ENCODE measurements at places on chromosomes 12 and 14.

- DNase-seq: no peak
These were observed 495.3 kb downstream of the NELL2 start for GRCh38 chr12:44380861-44381260.

GRCh38 chr12:30019366-30020140 lies 235.8 kb upstream of the TMTC1 start:
- DNase-seq: no peak

GRCh38 chr12:121038861-121039668 lies at the start of gene OASL:
OASL (minus strand) TSS chr12:121039246; CDS start chr12:121038971, 275 bp downstream.
- no peak for DNase-seq

DNA sequence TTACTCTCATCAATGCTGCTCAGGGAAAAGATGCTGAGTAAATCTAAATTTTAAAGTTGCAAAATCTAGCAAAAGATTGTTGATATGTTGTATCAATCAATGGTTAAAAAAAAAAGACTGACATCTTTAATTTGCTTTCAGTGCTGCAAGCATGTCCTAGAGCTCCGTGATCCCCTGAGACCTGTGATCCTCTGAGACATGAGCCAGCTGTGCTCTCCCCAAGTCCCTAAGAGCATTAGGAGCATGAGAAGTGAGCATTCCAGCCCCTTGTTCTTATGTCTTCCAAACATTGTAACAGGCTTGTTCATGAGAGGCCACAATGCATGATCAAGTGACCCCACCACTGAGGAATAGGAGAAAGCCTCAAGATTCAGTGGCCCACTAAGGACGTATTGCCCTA lies 116.6 kb downstream of the DAD1 start:
- no peak for DNase-seq

DNA sequence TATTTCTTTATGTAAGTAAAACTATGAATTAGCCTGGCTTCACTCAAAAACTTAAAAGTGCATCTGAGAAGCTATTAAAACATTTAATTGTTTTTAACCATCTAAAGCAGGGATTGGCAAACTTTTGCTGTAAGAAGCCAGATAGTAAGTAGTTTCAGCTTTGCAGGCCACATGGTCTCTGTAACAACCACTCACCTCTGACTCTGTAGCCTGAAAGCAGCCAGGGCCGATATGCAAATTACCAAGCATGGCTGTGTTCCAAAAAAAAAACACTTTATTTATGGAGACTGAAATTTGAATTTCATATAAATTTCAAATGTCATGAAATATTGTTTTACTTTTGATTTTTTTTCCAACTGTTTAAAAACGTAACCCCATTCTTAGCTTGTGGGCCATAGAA lies 95.3 kb downstream of the CIT start:
- DNase-seq: no peak

DNA sequence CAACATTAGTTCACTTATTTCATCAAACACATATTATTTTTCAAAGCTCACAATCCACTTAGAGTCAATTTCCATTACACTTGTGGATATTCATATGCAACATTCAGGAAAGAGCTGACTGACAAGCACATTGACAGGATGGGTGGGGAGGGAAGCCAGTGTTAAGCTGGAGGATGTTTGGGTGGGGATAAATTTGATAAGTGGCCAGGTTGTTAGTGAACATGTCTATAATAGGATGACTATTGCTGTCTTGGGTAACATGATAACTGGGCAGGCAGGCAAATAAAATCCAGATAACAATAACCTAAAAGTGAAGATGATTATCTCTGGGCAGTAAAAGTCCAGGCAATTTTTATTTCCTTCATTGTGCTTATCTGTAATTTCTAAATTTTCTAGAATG lies 73.8 kb upstream of the OSBPL8 start:
- DNase-seq: no peak

DNA sequence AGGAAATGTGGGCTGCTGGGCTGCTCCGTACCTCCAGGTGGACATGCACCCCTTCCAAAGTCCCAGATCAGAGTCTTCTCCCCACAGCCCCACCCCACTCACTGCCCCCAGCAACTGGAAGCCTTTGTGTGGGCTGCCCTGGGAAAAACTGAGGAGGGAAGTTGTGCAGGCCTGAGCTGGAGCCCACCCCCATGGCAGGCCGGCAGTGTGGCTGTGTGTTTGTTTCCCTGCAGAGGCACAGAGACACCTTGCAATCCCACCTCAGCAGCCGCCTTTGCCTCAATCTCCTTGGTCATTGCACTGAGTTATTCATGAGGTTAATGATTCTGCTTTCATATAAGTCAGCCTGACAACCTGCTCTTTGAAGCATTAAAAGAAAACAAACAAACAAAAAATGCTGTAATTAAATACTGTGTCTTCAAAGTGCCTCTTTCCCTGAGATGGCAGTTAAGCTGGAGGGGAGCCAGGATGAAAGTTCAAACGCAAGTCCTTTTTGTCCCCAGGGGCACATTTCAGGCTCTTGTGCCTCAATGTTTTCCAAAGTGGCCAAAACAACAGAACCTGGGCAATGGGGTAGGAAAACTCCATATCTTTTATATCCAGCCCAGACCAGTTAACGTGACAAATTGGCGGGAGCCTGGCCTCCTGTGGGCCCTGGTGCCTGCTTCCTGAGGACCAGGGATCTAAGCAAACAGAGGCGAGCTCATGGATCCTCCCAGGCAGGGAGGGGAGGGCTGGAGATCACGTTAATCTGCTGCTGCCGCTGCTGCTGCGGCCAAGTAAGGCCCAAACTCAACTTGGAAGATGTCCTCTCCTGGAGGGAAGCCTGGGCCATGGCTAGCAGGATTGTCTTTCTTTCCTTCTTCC lies 51.9 kb upstream of the TSPAN11 start:
- no peak for DNase-seq

DNA sequence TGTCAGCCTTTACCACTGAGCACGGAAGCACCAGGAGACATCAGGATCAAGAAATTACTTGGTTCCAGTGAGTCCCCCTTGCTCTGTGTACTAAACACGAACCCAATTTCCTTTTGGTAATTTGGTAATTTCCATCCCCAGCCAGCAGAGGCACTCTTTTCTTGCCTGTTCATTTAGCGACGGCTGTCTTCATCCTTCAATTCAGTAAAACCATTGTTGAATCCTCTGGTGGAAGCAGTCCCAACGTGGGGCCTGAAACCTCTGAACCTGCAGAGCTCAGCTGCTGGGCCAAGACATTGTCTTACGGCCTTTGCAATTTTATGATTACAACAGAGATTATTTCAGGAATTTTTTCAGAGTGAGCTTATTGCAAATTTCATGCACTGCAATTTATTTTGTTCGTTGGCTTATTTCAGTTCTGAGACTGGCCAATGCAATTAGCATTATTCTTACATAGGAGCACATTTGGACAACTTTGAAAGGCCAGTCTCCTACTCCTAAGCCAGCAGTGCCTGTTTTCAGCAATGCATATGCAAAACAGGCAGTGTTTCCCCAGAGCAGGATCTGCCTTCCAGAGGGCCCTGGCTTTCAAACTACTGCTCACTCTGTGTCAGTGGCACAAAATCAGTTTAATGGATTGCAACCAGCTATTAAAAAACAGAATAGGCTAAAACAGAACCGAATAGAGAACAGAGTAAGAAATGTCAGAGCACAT lies 372.9 kb upstream of the TMEM132C start:
- DNase-seq: no peak

GRCh38 chr14:73243748-73244147 lies 6.4 kb downstream of the PAPLN start:
- DNase-seq: no peak

GRCh38 chr14:54138354-54139038 lies 181.9 kb upstream of the BMP4 start:
- no peak for DNase-seq

DNA sequence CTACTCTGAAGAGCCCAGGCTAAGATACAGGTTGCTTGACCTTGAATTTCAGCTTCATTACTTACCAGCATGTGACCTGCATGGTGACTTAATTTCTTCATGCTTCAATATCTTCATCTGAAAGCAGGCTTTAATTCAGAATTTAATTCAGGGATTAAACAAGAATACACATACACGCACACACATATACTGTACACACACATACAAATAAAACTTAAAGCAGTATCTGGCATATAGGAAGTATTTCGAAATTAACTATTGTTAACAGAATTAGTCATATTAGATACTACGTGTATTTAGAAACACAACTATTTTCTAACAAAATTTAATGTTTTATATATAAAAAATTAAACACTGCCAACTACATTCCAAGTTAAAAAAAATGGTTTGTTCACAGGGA lies 640.3 kb downstream of the SLC6A15 start:
- DNase-seq: no peak

- no peak for DNase-seq
These were observed 794 bp downstream of the HOXC13 start for GRCh38 chr12:53939141-53940108.

DNA sequence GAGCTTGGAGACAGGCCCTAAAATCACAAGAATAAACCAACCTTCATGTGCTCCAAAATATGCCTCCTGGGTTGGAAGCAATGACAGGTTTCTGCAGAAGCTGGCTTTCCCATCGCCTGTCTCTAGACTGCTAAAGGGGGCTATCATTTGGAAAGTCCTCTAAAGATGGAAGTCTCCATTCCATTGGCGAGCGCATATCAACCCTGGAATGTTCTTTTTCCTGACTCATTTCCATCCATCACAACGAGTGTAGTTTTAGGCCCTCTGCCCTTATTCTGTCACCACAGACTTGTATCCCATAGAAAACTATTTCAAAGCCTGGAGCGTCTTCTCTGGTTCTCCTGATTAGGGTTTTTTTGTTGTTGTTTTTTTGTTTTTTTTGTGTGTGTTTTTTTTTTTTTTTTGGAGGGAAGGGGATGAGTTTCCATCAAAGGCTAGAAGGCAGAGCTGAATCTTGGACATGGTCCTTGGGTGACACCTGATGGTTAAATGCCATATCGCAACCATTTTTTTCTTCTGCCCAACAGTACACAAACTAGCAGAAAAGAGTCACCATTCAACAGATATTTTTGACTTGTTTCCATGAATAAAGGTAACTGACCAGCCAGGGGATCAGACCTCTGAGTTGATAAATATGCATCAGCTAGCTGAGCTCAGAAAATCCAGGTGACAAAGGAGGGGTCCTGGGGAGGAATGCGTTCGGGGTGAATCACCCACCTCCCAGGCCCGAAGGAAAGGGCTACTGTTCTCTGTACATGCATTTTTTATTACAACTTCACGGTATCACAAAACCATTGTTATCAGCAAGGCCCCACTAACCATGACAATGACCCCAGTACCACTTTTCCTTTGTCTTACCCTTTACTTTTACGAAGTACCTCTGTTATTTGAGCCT lies 40.5 kb downstream of the KCNA5 start:
- DNase-seq: no peak

DNA sequence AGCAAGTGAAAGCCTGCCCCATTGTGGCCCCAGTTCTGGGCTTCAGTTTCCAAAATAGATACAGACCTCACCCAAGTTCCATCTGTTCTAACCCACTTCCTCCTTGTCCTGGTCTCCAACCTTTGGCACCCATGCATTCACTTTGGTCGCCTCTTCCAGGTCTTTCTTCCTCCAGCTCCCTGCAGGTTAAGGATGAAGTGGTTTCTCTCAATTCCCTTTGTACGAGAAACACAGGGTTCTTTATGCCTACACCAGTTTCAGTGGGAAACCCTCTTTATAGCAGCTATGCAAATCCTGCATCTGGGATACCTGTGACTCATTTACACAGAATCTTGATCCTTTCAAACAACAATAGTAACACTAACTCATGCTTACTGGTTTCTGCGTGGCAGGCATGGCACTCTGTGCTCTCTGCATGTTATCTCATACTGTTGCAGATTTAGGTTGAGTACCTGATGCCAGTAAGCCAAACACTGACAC lies 110.6 kb upstream of the AMIGO2 start:
- DNase-seq: no peak

GRCh38 chr14:60721326-60722106 lies 2.6 kb downstream of the SIX4 start:
- DNase-seq: peak; percentile 26

- peak; percentile 30 for DNase-seq
These were observed 20.5 kb upstream of the ITPR2 start for GRCh38 chr12:26853303-26854030.

- no peak for DNase-seq
These were observed 455.3 kb upstream of the PDE3A start for GRCh38 chr12:19912991-19913390.

DNA sequence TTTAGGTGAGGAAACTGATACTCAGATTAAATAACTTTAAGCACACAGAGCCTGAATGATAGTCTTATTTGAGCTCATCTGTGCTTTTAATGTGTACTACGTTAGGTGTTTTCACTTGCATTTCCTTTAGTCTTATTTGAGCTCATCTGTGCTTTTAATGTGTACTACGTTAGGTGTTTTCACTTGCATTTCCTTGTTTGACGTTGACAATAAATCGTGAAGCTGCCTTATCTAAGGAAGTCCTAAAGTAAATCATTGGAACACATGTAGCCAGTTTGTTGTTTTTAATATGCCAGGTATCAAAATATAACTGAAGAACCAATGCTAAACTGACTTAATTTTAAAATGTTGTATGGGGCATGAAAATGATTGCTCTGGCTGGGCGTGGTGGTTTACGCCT lies 2.0 kb downstream of the RAP1B start:
- DNase-seq: no peak

DNA sequence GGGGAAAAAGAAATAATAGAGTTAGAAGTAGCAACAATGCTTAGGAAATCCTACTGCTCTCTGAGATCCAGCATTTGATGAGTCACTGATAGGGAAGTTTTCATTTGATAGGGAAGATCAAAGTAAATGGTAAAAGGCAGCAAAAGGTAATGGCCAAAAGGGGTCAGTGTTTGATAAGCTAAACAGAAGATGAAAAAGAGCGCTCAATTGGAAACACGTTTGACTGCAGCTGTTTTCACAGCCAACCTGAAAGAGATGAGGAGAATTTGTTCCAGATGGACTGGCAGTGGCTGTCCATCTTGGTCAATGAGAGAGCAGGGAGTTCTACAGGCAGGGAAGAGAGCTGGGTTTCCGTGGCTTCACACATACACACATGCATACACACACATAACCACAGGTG lies 264.2 kb downstream of the TMEM132C start:
- no peak for DNase-seq

DNA sequence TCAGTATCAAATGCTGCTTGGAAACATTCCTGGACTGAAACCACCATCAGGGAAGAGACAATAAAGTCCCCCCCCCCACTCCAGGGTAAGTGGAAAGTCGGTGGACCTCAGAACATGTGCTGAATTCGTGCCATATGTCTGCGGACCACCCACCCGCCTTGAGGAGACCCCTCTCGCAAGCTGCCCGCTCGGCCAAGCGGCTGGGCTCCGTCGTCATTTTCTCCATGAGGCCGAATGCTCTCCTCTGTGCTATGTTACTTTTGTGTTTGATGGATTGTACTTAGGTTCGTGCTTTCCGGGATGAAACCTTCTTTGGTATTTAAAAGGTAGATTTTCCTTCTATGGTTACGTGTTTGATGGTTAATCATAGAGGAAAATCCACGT lies 136.2 kb upstream of the RTL1 start:
- no peak for DNase-seq

- peak; percentile 17 for DNase-seq
These were observed 2.2 kb downstream of the OASL start for GRCh38 chr12:121036810-121037326.

- DNase-seq: no peak
These were observed 208.2 kb downstream of the KIF26A start for GRCh38 chr14:104346608-104347007.

- no peak for DNase-seq
These were observed 184.7 kb upstream of the OTX2 start for GRCh38 chr14:56995010-56995409.

GRCh38 chr12:1439687-1440086 lies 154.7 kb downstream of the FBXL14 start:
- DNase-seq: no peak
